ENCODE measurements at places on chromosomes 7 and 10. TPM values are rescaled to one million over a fixed set of nuclear protein-coding genes. Genes with fewer than 3 reads are reported as not detected.

Gene IL2RA
- 5.6 TPM for polyA plus RNA-seq

Gene CLRN3
- polyA plus RNA-seq: 0.22 TPM

DNA sequence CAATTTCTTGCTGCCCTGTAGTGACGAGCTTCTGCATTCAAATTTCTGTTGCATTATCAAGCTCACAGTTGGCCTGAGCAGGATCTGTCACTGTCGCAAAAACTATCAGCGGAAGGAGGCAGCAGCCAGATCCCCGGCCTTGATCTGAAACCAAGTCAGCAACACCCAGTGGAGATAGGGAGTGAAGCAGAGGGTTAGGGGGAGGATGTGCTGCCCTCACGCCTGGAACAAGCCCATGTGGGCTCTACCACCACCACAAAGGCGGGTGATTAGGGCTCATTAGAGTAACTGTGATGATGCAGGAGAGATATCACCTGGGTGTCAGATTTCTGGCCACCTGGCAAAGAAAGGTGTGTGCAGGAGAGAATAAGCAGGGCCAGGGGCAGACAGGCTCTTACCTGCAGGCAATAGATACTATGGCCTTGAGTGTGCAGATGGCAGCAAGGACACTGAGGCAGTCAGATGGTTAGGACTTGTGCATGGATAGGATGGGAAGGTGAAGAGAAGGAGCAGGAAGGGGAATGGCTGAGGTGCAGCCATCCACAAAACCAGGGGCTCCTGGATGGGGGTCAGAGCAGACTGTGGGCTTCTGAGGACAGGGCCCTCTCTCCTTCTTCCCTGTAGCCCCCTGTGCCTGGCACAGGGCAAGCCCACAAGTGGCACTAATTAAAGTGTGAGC is 417.3 kb downstream of the RPS24 start:
- DNase-seq: no peak

GRCh38 chr7:112081778-112082177 is 124.4 kb downstream of the DOCK4 start:
- no peak for DNase-seq

DNA sequence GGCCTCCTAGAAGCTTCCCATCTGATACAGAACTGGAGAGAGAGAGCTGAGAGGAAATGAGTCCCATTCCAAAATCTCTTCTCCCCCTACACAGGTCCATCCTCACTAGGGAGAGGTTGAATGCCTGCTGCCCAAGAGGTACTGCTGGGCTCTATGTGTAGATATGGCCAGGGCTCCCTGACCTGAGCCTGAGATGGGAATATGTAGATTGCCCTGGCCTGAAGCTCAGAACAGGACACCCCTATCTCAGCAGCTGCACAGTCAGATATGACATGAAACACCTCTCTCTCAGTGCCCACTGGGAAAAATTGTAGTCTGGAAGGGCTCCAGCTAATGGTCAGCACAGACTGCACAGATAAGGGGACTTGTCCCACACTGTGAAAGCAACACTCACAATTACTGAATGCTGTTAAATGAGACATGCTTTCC is 3.1 kb upstream of the IFIT1B start:
- DNase-seq: no peak

- no peak for DNase-seq
These were observed 24.0 kb upstream of the INPP5F start for GRCh38 chr10:119701861-119702260.

DNA sequence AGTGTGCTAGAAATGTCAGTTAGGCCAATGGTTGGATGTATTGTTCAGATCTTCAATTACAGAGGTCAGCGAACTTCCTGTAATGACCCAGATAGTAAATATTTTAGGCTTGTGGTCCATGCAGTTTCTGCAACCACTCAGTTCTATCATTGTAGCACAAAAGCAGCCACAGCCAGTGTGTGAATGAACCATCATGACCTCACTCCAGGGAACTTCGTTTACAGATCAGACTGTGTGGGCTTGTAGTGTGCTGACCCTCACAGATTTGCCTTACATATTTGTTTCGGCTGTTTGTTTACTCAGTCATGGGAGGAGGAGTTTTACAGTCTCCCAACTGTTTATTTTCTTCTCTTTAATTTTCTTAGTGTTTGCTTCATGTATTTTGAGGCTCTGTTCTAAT is 55.4 kb downstream of the LANCL2 start:
- DNase-seq: no peak

DNA sequence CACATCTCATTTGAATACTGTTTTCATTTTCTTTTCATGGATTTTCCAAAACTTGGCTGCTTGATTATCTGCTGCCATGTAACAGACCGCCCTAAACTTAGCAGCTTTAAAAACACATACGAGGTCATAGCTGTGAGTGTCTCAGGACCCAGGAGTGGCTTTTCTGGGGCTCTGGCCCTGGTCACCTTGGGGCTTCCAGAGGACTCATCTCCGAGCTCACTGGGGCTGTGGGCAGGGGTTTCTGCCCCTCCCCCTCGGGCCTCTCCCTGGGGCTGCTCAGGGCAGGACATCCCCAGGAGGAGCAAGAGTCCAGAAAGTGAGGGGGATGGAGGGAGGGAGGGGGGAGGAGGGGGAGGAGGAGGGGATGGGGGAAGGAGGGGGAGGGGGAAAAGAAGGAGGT is 77.0 kb downstream of the NKX6-2 start:
- peak; percentile 28 for DNase-seq
